ENCODE measurements at places on chromosomes 3 and 15. TPM values are rescaled to one million over a fixed set of nuclear protein-coding genes. Genes with fewer than 3 reads are reported as not detected.

- no peak for DNase-seq
Observed at GRCh38 chr3:113450911-113451310, 9.6 kb upstream of the CFAP44 start.

DNA sequence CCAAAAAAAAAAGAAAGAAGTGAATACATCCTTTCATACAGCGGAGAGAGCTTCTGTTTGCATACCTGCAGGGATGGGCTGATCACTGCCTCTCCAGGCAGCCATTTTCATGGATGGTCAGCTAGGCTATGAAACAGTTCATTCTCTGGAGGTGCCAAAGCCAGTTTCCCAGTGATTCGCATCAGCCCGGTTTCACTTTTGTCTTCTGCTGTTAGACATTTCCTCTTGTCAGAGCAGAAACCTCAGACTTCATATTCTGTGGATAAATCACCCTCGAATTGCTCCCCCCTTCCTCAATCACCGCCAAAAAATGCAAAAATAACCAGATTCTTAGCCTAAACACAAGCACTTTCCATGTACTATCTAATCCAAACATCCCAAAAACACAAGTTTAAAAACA is 225.6 kb downstream of the ADAMTS9 start:
- no peak for DNase-seq

GRCh38 chr3:125403789-125404188 is 28.7 kb upstream of the ZNF148 start:
- DNase-seq: no peak

GRCh38 chr15:69405110-69405509 is 9.0 kb upstream of the KIF23 start:
- no peak for DNase-seq

DNA sequence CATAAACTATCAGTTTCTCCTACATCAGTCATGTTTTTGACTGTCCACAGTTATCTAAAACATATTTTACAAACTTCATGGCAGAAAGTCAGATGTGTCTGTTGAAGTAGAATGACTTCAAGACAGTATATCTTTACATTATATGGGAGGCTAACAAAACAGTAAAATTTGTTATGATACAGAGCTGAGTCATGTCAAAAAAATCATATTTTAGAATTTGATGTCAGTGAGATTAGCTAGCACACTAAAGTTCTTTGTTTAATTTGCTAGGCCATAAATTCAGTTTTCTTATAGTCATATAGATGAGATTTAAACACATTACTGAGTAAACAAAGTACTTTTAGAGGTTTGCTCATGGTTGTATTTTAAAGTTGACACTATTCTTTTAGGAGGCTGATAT is 80.3 kb upstream of the IGSF10 start:
- no peak for DNase-seq

GRCh38 chr3:153130312-153130977 is 31.6 kb upstream of the RAP2B start:
- DNase-seq: no peak

DNA sequence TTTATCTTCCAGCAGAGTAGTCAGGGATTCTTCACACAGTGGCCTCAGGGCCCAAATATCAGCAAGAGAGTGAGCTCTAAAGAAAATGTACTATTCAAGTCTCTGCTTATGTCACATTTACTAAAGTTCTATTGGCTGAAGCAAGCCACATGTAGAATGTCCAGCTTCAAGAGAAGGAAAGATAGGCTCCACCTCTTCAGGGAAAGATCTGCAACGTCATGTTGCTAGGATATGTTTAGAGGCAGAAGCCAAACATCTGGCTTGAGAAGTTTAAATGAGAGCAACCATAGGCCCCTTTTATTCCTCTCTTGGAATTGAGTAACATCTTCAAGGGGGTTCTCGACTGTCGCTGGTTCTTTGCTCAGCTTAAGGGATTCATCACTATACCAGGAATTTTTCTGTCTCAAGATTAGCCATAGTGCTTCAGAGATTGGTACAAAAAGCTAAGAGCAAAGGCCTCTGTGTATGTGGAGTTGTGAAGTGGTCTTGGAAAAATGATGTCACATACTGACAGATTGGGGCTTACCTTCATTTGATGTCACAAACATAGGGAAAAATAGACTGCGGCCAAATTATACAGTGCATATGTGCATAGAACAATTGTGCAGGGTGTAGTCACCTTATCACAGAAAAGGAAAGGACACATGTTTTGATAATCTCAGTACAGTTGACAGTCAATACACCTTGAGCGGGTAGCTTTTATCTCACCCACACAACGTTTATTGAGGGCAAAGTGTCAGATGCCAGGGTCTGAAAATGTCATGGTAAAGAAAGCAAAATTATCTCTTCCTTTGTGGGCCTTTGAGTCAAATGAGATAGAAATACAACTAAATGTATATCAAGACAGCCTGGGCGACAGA is 11.3 kb upstream of the THRB start:
- DNase-seq: no peak

GRCh38 chr3:3499987-3500386 is 299.2 kb upstream of the LRRN1 start:
- no peak for DNase-seq

- DNase-seq: no peak
Observed at GRCh38 chr3:9978710-9979305, 7.8 kb downstream of the EMC3 start.

DNA sequence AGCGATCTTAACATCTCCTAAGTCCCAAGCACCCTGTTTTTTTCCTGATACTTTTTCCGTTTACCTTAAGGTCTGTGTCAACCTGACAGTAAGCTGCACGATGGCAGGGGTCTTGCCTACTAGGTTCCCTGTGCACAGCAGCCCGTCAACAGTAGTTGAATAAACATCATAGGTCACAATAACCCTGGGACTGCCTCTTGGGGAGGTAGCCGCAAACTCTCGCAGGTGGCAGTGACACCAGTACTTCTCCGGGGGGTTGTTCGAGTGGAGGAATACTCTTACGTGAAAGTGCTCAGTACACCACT is 365 bp upstream of the PDCD6IP start:
- DNase-seq: no peak

GRCh38 chr3:48528754-48529153 is 24.8 kb upstream of the SHISA5 start:
- DNase-seq: no peak

DNA sequence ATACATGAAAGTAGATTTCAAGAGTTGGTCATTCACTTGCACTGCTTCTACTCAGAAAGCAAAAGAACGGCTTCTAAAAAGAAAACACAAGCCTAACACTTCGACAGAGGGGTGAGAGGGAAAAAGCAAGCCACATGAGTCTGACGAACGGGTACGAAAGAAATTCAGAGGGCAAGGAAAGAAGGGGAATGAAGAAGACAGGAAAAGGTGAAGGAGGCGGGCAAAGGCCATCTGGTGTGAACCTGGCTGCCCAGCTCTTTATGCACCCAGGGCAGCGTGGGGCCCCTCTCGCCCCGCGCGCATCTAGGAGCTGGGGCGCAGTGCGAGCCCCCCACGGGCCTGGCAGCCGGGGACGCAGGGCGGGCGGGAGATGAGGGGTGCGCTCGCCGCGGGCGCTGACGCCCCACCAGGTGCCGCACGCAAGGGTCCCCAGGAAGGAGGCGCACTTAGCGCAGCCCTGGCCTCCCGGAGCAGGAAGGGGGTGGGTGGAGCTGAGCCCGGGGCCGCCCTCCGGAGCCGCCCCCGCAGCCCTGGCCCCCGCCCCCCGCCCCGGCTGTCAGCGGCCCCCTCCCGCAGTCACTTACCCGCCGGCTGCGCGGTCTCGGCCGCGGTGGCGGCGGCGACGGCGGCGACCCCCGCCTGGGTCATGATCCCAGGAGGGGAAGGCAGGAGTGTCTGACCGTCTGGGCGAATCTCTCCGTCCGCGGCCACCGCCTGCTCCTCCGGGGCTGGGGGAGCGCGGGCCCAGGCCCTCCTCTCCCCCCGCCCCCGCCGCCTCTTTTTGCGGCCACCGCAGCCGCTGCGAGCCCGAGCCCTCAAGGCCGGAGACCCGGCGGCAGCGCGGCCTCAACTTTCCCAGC is at the start of gene USF3:
Gene USF3, minus strand, starts transcription at position 857 of the 860 bp plus-strand sequence. CDS start 21,764 bp downstream, outside the sequence.
- DNase-seq: peak; percentile 88

- no peak for DNase-seq
Observed at GRCh38 chr15:71591057-71591456, 219.3 kb upstream of the NR2E3 start.

DNA sequence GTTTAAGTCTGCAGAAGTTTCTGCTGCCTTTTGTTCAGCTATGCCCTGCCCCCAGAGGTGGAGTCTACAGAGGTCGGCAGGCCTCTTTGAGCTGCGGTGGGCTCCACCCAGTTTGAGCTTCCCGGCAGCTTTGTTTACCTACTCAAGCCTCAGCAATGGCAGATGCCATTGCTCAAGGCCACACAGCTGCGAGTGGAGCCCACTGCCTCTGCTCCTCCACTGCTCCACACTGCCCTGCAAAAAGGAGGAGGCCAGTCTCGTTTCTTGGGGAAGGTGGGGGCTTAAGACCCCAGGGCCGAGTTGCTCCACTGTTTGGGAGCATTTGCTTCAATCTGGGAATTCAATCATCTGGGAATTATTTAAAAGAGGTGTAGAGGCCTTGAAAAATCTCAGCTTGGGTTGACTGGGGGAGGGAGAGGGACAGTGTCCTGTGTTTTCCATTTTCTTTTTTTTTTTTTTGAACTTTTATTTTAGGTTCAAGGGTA is 144.6 kb upstream of the MEF2A start:
- peak; percentile 29 for DNase-seq

- DNase-seq: peak; percentile 86
Observed at GRCh38 chr3:119293871-119294695, at the start of gene ARHGAP31. Gene ARHGAP31 (plus strand): TSS chr3:119294383. CDS start chr3:119294905, 522 bp downstream.

DNA sequence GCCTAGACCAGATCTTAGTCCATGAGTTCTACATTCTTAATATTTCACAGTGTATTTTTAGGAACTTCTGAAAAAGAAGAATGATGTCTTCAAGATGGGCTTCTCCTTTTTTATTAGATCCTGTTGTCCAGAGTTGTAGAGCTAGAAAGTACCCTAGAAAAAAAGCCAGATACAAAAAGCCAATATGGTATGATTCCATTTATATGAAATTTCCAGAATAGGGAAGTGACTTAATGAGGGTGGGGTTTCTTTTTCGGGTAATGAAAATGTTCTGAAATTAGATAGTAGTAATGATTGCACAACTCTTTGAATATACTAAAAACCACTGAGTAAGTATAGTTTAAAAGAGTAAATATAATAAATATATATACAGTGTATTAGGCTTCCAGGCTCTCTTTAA is 116.9 kb downstream of the NFKBIZ start:
- no peak for DNase-seq

- no peak for DNase-seq
Observed at GRCh38 chr3:95289295-95289694, 1226.4 kb downstream of the NSUN3 start.

- peak; percentile 34 for DNase-seq
Observed at GRCh38 chr3:127450331-127450730, 140.2 kb downstream of the TPRA1 start.

- peak; percentile 73 for DNase-seq
Observed at GRCh38 chr3:193869221-193870201, 266.4 kb upstream of the HES1 start.

DNA sequence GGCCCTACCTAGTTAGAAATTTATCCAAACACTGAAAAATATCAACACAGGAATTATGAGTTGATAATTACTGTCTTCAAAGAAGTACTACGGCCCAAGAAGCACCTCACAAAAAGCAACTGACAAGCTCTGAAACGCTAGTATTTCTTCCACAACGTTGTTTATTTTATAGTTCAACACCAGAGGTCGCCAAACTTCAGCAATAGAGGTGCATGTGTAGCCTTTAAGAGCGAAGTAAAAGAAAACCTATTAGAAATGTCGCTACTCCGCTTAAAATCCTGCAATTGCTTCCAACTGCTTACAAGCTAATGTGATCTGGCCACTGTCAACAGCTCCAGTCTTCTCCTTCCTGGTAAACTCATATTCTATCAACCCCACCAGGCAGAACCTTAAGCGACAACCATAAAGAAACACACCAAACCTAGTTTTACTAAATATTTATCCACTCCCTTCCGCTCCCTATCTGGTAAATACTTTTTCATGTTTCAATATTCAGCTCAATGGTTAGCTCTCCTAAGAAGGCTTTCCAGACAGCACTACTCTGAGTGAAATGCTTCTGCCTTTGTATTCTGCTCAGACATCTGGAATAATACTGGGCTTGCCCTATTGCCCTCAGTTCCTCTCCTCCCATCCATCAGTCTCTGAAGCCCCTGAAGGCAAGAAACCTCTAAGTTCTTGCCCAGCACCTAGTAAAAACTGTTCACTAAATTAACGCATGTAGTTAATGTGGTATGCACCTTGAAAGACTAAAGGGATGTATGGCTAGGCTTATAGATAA is 110.2 kb downstream of the NR1I2 start:
- DNase-seq: no peak

DNA sequence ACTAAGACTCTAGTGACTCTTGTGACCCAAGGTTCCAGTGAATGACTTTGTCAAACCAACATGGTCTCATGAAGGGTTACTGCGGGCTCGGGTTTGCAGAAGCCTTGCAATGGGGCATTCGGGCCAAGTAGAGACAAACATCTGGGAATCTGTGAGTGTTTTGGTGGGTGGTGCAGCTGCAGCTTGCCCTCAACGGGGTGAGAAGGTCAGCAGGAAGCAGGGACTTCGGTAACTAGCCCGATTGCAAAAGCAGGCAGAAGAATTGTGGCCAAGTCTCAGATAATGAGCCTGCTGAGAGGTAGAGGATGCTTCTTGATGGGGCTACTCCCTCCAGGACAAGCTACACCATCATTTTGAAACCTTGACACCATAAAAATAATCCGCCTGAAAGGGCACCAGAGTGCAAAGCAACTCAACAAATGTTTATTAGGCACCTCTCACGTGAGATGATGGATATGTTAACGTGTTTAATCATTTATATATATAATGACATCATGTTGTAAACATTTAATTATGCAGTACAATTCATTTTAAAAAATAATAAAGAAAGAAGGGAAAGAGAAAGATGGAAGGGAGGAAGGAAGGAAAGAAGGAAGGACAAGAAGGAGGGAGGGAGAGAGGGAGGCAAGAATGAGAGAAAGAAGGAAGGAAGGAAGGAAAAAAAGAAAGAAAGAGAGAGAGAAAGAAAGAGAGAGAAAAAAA is 263.9 kb upstream of the IGF1R start:
- no peak for DNase-seq

- DNase-seq: no peak
Observed at GRCh38 chr3:196179380-196180308, 31.6 kb downstream of the ZDHHC19 start.

- DNase-seq: no peak
Observed at GRCh38 chr3:81521855-81522254, 239.6 kb downstream of the GBE1 start.

Gene LPP
- 1,299 TPM for total RNA-seq

Gene CFAP100
- total RNA-seq: not detected

Gene TM6SF1
- total RNA-seq: 6.4 TPM

Gene TBL1XR1
- 131 TPM for total RNA-seq

Gene C3orf20
- not detected for total RNA-seq

Gene TF
- 1.8 TPM for total RNA-seq

Gene NPAP1
- 0.41 TPM for total RNA-seq

Gene FILIP1L
- total RNA-seq: 42.5 TPM

Gene NANOGP8
- 2.2 TPM for total RNA-seq

Gene CLCN2
- 2.1 TPM for total RNA-seq

Gene LRRN1
- total RNA-seq: 0.14 TPM

Gene THPO
- total RNA-seq: not detected

Gene GNB4
- total RNA-seq: 35.4 TPM

Gene CIDEC
- 36.7 TPM for total RNA-seq

Measured in sigmoid colon (tissue), 7 donors.